ENCODE measurements at places on chromosomes 16 and 17.

DNA sequence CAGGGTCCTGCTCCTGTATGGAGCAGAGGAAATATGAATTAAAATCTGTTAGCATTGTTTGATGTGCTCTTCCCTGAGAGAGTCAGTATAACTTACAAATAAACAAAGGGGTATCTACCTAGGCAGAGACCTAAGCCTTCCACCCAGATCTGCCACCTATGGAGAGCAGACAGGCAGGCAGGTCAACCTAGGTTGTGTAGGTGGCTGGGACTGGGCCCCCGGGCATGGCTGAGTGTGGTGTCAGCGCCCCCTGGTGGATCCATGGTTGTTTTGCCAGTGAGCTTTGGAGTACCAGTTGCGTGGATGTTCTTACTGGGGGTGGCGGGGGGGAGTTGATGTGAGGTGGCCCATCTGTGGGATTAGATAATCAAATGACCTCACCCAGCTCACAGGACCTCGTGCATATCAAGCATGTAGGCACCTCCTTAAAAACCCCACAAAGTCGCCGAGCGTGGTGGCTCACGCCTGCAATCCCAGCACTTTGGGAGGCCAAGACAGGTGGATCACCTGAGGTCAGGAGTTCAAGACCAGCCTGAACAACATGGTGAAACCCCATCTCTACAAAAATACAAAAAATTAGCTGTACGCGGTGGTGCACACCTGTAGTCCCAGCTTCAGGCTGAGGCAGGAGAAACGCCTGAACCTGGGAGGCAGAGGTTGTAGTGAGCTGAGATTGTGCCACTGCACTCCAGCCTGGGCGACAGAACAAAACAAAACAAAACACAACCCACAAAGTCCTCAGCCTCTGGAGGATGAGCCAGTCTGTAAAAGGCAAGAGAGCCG lies 17.6 kb downstream of the DUS2 start:
- peak; percentile 18 for DNase-seq

- DNase-seq: no peak
Measured at GRCh38 chr16:799948-800833, at the start of gene GNG13. Gene GNG13 (minus strand): TSS chr16:800734. CDS start chr16:799077, 1,657 bp downstream.

DNA sequence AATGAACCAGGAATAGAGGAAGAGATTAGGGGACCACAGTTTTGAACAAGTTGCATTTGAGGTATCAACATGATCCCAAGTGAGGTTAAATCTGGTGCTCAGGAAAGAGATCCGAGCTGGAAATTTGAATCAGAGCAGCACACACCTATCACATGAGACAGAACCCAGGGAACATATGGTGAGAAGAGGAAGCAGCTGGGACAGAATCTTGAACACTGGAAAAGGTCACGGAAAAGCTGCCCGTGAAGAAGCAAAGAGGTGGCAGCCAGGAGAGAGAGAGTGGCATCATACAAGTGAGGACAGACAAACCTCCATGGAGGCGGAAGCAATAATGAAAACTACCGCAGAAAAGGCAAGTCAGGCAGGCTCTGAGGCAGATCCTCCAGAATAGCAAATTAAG lies 36.1 kb downstream of the USP31 start:
- no peak for DNase-seq

DNA sequence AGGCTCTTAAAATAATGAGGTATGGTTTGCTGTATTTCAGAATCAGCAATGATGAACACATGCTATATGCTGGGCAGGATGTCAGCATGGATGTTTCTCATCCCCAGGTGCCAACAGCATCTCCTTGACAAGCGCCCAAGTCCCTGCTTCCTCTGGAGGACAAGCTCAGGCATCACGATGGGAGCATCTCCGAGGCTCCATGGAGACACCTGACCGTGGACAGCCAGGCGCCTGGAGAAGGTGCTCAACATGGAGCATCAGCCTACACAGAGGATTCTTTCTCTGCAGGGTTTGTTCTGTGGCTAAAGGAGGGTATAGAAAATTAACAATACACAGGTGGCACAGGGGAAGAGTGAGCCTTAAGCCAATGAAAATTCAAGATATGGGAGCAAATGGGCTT lies 72.1 kb downstream of the SLC5A11 start:
- DNase-seq: no peak
